ENCODE measurements at places on chromosomes 4 and X. TPM values are rescaled to one million over a fixed set of nuclear protein-coding genes. Genes with fewer than 3 reads are reported as not detected.

DNA sequence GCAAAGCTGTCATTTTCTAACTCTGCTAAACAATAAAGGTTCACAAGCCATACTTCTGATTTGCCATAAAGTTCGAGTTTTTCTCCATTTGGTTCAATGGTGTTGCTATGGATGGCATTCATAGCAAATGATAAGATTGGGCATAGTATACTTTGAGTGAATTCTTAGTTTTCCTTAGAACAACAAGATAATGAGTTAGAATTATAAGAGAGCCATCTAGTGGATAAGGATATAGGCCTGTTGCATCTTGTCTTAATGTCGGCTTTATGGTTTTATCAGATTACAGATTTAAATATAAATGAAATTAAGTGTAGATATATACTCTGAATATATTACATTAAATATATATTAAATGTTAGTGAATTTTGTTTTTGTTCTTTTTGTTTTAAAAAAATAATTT, 644.6 kb downstream of the IL1RAPL1 start:
- DNase-seq, result no peak

DNA sequence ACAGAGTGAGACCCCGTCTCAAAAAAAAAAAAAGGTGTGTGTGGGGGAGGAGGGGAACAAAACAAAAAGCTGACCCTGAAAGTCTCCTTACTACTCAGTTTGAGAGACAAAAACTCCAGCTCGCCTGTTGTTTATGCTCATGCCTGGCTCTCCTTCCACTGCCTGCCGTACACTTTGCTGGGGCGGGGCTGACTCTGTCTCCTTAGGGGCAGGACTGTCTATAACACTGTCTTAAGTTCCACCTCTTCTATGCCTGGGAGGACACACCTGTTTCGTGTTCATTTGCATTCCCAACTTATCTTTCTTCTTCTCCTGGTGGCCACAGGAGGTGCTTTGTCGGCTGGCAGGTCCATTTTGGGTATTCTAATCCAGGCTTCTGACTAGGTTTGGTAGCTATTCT, 81.4 kb downstream of the MTNR1A start:
- no peak for DNase-seq

DNA sequence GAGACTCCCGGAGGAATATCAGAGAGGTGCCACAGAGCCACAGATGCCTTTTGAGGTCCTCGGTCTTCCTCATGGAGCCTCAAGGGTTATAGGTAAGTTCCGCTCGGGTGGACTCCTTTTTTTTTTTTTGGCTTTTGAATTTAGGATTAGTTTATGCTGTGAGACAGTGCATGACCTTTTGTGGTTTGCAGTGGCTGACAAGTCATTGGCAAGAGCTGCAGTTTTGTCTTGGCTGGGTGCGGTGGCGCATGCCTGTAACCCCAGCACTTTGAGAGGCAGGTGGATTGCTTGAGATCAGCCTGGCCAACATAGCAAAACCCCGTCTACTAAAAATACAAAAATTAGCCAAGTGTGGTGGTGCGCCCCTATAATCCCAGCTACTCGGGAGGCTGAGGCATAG, 4.5 kb upstream of the GRSF1 start:
- DNase-seq, result no peak

DNA sequence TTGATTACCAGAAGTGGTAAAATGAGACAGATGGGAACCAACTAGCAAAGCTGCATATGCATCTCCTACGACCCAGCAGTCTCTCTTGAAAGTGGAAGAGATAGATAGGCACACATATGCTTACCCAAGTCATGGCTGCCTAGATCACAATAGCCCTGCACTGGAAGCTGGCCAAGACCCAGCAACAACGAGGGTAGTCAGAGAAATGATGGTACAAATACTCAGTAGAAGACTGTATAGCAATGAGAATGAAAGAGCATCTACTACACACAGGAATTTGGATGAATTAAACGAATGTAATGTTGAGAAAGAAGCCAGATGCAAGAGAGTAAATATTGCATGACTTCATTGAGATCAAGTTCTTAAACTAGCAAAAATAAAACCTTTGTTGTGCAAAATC, 100.3 kb upstream of the FAT1 start:
- no peak for DNase-seq

DNA sequence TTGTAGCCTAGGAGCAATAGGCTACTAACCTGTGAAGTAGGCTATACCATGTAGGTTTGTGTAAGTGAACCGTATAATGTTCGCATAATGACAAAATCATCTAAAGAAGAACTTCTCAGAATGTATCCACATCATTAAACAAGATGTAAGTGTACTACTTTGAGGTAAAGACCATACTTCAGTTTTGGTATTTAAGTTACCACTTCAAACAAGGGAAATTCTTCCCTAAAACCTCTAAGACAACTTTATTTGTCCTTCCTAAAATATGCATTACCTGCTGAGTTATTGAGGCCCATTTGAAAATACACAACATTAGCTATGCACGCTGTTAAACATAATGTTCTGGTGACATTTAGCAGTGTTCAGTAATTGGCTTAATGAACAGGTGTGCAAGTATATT, 182.7 kb downstream of the RPA4 start:
- DNase-seq, result no peak

The SLC39A8 gene
- polyA plus RNA-seq, result 5.3 TPM

GRCh38 chr4:40536032-40536431, 93.6 kb downstream of the RBM47 start:
- no peak for DNase-seq

The PPARGC1A gene
- polyA plus RNA-seq, result 4.9 TPM
